ENCODE measurements at places on chromosomes 4 and X.

DNA sequence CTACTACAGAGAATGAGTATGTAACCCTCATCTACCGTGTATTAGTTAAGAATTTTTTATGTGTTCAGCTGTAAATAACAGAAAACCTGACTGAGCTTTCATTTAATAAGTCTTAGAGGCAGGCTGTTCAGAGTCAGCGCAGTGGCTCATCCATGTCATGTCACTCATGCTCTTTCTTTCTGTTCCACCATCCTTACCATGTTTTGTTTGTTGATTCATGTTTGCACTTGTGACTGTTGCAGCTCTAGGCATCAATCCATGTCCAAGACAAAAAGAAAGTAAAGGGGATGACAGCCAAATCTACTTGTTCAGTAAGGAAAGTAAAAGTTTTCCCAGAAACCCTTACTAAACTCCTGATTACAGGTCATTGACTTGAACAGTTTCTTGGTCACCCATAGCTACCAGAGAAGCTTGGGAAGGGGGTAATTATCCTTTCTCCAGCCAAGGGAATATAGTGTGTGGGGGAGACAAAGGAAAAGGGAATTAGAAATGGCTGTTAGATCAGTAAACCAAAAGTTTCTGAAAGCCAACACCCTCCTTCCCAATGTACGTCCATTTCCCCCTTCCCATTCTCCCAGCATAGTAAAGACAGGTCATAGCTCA is 9.0 kb downstream of the ART3 start:
- DNase-seq, result no peak
- H3K4me3 ChIP-seq, result no peak overlapping the region
- H3K36me3 ChIP-seq, result no peaks in the 10 kb centered on the region
- H3K4me1 ChIP-seq, result peaks cover 4% of the 10 kb centered on the region

GRCh38 chr4:110287130-110287529 is 88.7 kb upstream of the ELOVL6 start:
- no peak for DNase-seq
- H3K4me3 ChIP-seq, result no peak overlapping the region
- H3K27me3 ChIP-seq, result peaks cover 4% of the 10 kb centered on the region
- no peaks in the 10 kb centered on the region for H3K4me1 ChIP-seq
- H3K27ac ChIP-seq, result no peak overlapping the region

- no peak overlapping the region for H3K4me3 ChIP-seq
- H3K4me1 ChIP-seq, result no peaks in the 10 kb centered on the region
- DNase-seq, result no peak
- no peak overlapping the region for H3K27ac ChIP-seq
These were observed 150.3 kb upstream of the FAM9B start for GRCh38 chrX:9184211-9184610.

GRCh38 chr4:146110871-146111485 is 64.5 kb upstream of the LSM6 start:
- no peak overlapping the region for H3K4me3 ChIP-seq
- H3K27ac ChIP-seq, result no peak overlapping the region
- H3K27me3 ChIP-seq, result no peaks in the 10 kb centered on the region

DNA sequence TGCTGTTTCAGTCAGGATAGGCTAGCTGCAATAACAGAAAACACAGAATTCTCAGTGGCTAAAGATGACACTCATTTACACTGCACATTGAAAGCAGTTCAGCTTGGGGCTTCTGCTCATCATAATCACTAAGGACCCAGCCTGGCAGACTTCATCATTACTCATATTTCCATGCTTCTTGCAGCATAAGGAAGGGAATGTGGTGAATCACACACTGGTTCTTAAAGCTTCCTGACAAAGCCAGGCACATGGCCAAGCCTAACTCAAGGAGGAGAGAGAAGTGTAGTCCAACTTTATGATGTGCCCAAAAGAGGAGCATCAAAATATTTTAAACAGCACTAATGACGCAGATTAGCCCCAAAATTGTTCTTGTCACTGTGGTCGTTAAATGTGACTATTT is 186.5 kb downstream of the BANK1 start:
- H3K27ac ChIP-seq, result no peak overlapping the region
- no peaks in the 10 kb centered on the region for H3K36me3 ChIP-seq
- H3K27me3 ChIP-seq, result no peaks in the 10 kb centered on the region
- no peak overlapping the region for H3K4me3 ChIP-seq

- no peaks in the 10 kb centered on the region for H3K27me3 ChIP-seq
- H3K4me3 ChIP-seq, result no peak overlapping the region
- DNase-seq, result no peak
- no peaks in the 10 kb centered on the region for H3K36me3 ChIP-seq
- no peak overlapping the region for H3K27ac ChIP-seq
These were observed 5.6 kb downstream of the CYSLTR1 start for GRCh38 chrX:78321809-78322208.

DNA sequence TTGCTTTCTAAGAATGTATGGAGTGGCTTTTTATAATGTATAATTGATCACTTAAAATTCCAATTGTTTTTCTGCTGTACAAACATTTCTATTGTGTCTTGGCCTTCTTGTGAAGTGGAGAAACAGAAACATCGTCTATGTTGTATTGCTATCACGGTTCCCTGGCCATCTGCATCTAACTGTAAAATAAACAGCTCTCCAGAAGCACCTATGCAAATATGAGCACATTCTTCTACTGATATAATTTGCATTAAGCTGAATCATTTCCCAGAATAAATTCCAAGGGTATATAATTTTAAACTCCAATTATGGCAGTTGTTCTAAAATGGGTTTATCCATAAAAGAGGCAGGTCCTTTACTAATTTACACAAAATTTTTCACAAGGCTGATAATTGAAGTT is 261.6 kb upstream of the STS start:
- no peak overlapping the region for H3K27ac ChIP-seq
- no peak overlapping the region for H3K4me3 ChIP-seq
- no peaks in the 10 kb centered on the region for H3K36me3 ChIP-seq

GRCh38 chr4:122329876-122330565 is 48.8 kb upstream of the ADAD1 start:
- H3K4me3 ChIP-seq, result no peak overlapping the region
- no peaks in the 10 kb centered on the region for H3K27me3 ChIP-seq
- H3K27ac ChIP-seq, result no peak overlapping the region
- H3K4me1 ChIP-seq, result no peaks in the 10 kb centered on the region
- peaks cover 52% of the 10 kb centered on the region for H3K36me3 ChIP-seq
- no peak for DNase-seq

- no peaks in the 10 kb centered on the region for H3K36me3 ChIP-seq
- no peak overlapping the region for H3K4me3 ChIP-seq
- DNase-seq, result no peak
- peak overlapping the region; percentile 77 for H3K27ac ChIP-seq
- H3K27me3 ChIP-seq, result peaks cover 3% of the 10 kb centered on the region
These were observed 10.9 kb downstream of the RTL5 start for GRCh38 chrX:72120837-72121236.

DNA sequence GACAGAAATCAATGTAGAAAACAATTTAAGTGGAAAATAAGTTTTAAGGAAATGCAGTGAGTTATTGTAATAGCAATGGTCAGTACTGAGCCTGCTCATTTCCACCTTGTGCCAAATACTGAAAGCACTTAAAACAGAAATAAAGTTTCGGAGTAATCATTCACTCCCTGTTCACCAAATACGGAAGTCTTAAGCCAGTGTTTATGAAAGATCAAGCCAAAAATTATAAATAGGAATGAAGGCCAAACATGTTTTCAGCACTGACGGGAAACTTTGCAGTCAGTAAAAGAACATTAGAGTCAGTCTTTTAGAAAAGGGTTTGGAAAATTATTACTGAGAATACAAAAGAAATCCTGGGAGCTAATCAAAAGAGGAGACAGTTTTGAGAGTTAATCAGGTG is 178.6 kb downstream of the DMD start:
- H3K27ac ChIP-seq, result peak overlapping the region; percentile 82
- no peaks in the 10 kb centered on the region for H3K36me3 ChIP-seq
- H3K27me3 ChIP-seq, result no peaks in the 10 kb centered on the region
- DNase-seq, result no peak
- H3K4me1 ChIP-seq, result no peaks in the 10 kb centered on the region

- H3K4me3 ChIP-seq, result no peak overlapping the region
- DNase-seq, result no peak
- peaks cover 14% of the 10 kb centered on the region for H3K4me1 ChIP-seq
- no peaks in the 10 kb centered on the region for H3K36me3 ChIP-seq
- no peaks in the 10 kb centered on the region for H3K27me3 ChIP-seq
- no peak overlapping the region for H3K27ac ChIP-seq
These were observed 37.4 kb downstream of the FAM53A start for GRCh38 chr4:1646690-1647089.

- H3K4me3 ChIP-seq, result no peak overlapping the region
- no peaks in the 10 kb centered on the region for H3K27me3 ChIP-seq
- no peaks in the 10 kb centered on the region for H3K36me3 ChIP-seq
- H3K27ac ChIP-seq, result no peak overlapping the region
- DNase-seq, result no peak
These were observed 752.3 kb upstream of the NDST4 start for GRCh38 chr4:115865736-115866135.

DNA sequence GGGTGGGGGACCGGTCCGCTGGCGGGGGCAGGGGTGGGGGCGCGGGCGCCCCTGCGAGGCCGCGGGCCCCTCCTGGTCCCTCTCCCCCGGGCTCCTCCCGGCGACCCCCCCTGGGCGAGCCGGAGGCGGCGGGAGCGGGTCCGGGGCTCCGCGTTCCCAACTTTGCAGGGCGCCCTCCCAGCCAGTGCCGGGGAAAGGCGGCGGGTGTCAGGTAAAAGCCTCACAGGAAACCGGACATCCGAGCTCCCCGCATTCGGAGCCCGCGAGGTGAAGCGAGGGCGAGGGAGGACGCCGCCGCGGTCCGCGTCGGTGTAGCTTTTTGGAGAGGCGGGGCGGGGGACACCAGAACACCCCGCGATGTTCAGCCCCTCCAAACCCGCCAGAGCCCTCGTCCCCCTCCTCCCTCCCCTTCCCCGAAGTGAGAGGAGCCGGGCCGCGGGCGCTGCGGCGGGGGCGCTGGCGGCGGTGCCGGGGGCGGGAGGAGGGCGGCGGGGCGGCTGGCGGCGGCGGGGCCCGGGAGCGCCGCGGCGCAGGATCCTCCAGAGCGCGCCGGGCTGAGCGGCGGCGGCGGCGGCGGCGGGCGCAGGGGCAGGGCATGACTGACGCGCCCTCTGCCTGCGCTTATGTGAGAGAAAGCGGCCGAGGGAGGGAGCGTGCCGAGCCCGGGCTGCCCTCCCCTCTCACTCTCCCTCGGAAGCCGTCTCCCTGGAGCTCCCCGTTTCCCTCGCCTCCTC is at the start of gene VEGFC:
Gene VEGFC (minus strand): TSS at position 597 of the 734 bp plus-strand sequence. CDS start 611 bp downstream, outside the sequence.
- peaks cover 3% of the 10 kb centered on the region for H3K4me1 ChIP-seq
- H3K27ac ChIP-seq, result peak within 1 kb of the TSS; percentile 91
- no peaks in the 10 kb centered on the region for H3K36me3 ChIP-seq
- DNase-seq, result no peak
- peak within 1 kb of the TSS; percentile 91 for H3K4me3 ChIP-seq

GRCh38 chr4:189499696-189500095 is 441.0 kb upstream of the FRG1 start:
- H3K4me3 ChIP-seq, result no peak overlapping the region
- no peaks in the 10 kb centered on the region for H3K27me3 ChIP-seq
- H3K27ac ChIP-seq, result no peak overlapping the region

- peaks cover 11% of the 10 kb centered on the region for H3K4me1 ChIP-seq
- H3K4me3 ChIP-seq, result no peak overlapping the region
- no peak overlapping the region for H3K27ac ChIP-seq
These were observed 41.0 kb downstream of the RAI2 start for GRCh38 chrX:17820100-17820499.

- H3K4me1 ChIP-seq, result peaks cover under 1% of the 10 kb centered on the region
- no peaks in the 10 kb centered on the region for H3K27me3 ChIP-seq
- H3K4me3 ChIP-seq, result no peak overlapping the region
These were observed 286.6 kb downstream of the BMPR1B start for GRCh38 chr4:95044324-95044837.

GRCh38 chr4:175536852-175537453 is 275.1 kb downstream of the GPM6A start:
- H3K27ac ChIP-seq, result no peak overlapping the region
- no peaks in the 10 kb centered on the region for H3K27me3 ChIP-seq
- H3K4me3 ChIP-seq, result no peak overlapping the region
- no peaks in the 10 kb centered on the region for H3K4me1 ChIP-seq
- no peaks in the 10 kb centered on the region for H3K36me3 ChIP-seq

DNA sequence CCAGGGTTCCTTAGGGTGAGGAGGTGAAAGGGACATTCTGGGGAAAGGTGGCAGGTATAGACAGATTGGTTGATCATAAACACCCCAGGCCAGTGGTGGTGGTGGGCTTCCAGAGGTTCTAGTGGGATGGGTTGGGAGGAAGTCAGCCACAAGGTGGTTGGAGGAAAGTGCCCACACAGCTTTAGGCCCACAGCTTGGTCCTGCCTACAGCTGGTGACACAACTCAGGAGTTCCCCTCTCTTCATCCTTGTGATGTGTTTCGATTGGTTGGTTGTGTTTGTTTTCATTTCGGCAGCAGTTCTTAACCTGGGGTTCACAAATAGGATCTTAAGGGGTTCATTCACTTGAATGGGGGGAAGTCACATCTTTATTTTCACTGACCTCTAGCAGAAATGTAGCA is 157.0 kb downstream of the TMEM164 start:
- DNase-seq, result no peak
- no peak overlapping the region for H3K27ac ChIP-seq
- peaks cover 7% of the 10 kb centered on the region for H3K4me1 ChIP-seq
- no peaks in the 10 kb centered on the region for H3K27me3 ChIP-seq
- no peak overlapping the region for H3K4me3 ChIP-seq

All from esophagus muscularis mucosa (tissue), 4 donors.